Cardiac fibroblast (primary cell): ENCODE measurements at places on chromosomes 5 and 9.

- no peak for DNase-seq
Observed at GRCh38 chr9:93886911-93887310, 68.2 kb downstream of the BARX1 start.

- peak; percentile 8 for DNase-seq
Observed at GRCh38 chr9:109699019-109699418, 81.0 kb upstream of the PALM2AKAP2 start.

DNA sequence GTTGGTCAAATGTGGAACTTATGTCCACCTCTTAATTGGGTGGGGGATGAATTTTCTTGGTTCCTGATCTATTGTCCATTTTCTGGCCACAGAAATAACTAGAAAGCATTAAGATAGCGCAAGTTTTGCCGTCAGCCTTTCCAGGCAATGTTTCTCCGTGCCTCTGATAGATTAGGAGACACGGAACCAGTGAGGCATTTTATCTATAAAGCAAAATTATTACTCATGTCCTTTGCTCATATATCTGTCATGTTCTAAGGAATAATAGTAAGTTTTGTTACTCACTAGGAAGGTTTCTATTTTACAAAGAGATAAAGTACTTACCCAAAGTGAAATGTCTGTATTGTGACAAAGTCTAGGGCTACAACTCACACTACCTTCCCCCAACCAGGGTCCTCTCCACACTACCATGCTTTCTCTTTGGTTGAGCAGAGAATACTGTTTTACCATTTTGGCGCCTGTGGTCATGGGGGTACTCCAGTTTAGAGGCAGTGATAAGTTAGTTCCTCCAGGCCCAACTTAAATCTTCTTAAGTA, 19.9 kb upstream of the IL9 start:
- peak; percentile 17 for DNase-seq

DNA sequence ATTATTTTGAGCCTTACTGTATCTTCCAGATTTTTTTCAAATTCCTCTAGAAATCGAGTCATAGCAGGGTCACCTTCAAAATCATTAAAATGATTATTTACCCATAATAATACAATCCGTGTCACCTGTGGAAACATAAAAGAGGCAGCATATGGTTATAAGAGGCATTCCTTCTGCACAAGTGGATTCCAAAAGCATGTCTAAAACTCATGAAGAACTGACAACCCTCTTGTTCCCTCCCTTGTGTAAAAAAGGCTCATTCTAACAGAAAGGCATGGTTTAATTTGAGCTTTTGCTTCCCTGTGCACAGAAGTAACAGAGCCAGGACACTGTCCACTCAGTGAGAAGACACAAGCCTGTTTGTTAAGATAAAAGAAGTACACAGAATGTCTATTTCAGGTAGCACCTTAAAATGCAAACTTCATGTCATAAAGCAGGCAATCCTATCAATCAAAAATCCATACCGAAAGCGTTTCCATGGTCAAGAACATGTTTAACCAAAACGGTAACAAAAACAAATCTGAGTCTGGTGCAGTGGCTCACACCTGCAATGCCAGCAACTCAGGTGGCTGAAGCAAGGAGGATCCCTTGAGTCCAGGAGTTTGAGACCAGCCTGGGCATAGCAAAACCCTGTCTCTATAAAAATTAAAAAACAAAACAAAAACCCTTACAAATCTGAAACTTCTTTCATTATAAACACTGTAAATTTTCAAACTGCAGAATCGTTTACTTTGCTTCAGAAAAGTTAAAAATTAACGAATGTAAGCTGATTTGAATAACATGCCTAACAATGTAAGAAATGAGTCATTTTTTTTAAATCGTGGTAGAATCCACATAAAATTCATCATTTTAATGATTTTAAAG, 139.3 kb downstream of the RAPGEF6 start:
- DNase-seq: no peak

GRCh38 chr9:85527331-85528020, 214.3 kb downstream of the AGTPBP1 start:
- peak; percentile 50 for DNase-seq

DNA sequence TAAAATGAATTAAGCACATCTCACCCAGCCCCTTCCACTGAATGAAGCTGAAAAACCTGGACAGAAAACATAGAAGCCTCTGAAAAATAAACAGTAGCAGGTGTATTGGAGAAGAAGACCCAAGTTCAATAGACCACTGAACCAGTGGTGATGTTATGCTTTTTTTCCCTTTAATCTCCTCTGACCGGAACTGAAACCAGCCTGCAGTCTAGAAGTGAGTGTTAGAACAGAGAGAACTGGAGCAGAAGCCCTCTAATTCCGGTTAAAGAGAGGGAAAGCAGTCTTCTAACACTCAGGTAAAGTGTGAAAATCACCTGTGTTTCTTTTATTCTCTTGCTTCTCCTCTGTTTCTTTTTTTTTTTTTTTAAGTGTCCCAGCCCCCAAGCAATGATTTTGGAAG, 83.5 kb upstream of the CCL21 start:
- DNase-seq: no peak

DNA sequence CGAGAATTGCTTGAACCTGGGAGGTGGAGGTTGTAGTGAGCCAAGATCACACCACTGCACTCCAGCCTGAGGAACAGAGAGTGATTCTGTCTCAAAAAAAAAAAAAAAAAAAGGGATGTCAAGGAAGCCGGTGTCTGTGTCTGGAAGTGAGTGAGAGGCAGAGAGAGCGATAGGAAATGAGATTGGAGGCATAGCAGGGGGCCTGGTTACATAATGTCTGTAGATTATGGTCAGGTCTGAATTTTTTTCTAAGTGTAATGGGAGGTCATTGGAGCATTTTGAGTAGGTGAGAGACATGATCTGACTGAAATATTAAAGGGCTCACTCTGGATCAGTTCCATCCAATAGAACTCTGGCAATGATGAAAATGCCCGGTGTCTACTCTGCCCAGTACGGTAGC, 40.4 kb upstream of the CTNNA1 start:
- DNase-seq: no peak

DNA sequence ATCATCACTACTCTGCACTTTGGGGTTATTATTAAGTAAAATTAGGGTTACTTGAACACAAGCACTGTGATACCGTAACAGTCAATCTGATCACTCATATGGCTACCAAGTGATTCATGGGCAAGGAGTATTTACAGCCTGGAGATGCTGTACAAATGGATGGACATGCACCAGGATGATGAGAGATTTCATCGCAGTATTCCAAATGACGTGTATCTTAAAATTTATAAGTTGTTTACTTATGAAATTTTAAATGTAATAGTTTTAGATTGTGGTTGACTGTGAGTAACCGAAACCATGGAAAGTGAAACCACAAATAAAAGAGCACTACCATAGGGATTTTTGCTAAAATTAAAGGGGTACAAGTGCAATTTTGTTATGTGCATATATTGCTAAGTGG, 462.2 kb upstream of the PTGER4 start:
- DNase-seq: no peak

DNA sequence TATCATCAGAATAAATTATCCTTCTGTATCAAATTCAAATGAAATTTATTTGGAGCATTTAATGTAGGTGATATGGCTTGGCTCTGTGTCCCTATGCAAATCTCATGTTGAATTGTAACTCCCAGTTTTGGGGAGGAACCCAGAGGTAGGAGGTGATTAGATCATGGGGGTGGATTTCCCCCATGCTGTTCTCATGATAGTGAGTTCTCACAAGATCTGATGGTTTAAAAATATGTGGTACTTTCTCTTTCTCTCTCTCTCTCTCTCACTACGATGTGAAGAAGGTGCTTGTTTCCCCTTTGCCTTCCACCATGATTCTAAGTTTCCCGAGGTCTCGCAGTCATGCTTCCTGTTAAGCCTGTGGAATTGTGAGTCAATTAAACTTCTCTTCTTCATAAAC, 678.4 kb upstream of the RGMB start:
- DNase-seq: peak; percentile 30

DNA sequence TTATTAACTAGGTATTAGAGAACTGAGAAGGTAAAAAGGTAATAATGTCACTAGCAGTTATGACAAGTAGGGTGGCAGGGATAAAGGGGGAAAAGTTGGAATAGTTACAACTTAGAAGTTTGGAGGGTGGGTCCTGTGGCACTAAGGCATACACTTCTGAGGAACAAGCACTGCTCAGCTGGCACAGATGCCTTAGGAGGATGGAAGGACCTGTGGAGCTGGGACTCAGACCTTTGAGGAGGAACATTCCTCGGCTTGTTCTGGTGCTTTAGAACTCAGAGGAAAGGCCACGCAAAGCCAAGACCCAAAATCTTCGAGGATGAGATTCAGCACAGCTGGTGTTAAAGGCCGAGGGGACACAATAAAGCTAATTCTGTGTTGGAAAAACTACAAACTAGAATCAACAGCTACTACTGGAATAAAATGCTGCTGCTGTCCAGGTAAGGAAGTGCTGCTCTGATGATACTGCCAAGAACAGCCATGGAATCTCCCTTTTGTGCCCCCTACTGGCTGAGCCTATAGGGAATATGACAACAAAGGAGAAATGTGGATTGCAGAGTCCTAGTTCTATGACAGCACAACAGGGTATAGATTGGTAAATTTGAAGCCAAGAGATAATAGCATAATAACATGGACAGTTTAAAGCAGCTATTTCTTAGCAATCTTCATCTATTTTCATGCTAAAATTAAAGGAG, 126.7 kb downstream of the SLC25A46 start:
- peak; percentile 70 for DNase-seq

DNA sequence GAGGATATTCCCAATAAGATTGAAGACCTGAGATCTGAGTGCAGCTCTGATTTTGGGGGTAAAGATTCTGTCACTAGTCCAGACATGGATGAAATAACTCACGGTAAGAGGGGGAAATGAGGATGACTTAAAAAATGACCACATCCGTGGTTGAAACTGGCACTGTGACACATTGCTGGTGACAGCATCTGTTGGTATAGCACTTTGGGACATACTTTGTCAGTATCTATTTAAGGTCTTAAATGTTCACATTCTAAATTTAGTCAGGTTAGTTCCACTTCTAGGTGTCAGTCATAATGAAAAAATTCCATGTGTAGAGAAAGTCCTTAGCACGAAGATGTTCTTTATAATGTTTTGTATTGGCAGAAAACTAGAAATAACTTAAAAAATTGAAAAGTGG, 70.9 kb downstream of the GAPVD1 start:
- DNase-seq: no peak
